ENCODE measurements at places on chromosomes 5 and 9.

- no peak for DNase-seq
Observed at GRCh38 chr5:135541807-135542502, 6.2 kb upstream of the NEUROG1 start.

DNA sequence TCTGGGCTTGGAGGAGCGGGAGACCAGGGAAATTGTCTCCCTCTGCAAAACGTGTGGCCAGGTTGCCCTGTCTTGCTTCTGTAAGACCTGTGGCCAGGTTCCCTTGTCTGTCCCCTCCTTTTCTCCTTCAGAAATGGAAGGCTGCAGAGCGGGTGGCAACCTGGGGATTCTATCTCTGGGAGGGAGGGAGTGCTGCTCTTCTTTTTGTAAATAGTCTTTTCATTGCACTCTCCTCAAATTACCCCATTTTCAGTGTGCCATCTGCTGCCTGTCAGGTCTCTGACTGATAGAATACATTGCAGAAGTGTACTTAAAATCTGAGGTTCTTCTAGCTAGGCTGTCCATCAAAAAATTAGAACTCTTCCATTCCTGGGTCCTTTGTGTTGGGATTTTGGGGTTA is 126.0 kb downstream of the GABRB2 start:
- no peak for DNase-seq

- DNase-seq, result no peak
Observed at GRCh38 chr5:125026867-125027731, 280.7 kb upstream of the ZNF608 start.

DNA sequence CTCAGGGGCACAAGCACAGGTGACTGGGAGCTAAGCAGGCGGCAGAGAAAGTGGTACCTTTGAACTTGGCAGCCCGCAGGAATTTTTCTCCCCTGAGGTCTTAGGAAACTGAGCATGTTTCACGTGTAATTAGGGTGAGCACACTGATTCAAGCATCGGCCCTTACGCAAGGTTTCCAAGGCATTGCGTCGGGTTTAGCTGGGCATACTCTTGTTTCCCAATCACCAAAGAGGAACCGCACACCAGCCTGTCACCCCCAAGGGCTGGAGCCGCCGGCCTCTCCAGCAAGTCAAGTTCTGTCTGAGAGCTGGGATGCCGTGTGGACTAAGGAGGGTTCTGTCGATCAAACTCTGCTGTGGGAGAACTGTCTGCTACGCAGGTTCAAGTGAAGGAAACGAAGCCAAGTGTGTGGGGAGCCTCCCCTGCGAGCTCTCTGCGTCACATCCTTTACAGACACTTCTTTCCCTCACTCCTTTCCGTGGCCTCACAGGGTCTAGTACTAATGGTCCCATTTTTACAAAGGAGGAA is 53.0 kb downstream of the ERGIC1 start:
- no peak for DNase-seq

DNA sequence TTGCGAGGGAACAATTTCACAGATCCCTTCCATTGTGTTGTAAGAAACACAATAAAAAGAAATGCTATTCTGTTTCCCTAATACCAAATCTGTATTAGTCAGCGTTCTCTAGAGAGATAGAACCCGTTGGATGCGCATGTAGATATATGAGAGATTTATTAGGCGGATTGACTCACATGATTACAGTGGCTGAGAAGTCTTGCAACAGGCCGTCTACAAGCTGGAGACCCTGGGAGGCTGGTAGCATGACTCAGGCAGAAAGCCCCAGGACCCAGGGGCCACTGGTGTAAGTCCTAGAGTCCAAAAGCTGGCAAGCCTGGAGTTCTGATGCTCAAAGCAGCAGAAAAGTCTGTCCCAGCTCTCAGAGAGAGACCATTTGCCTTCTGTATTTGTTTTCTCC is 18.4 kb upstream of the IL17B start:
- no peak for DNase-seq

DNA sequence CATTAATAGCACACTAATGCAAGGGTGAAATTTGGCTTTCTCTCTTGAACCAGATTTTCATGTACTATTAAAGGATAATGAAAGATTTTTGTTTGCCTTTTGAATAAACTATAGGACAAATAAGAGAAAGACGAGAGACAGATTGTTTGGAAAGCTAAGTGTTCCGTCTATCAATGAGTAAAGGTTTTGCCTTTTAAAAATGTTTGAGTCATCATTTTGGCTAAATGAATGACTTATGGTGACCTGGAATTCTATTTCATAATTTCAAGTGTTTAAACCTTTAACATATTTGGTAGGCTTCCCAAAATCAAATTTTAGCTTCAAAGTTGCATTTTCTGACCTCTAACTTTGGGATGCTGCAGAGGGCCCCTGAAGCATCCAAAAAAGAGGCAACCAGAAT is 145.2 kb downstream of the SLC25A46 start:
- no peak for DNase-seq

- DNase-seq, result no peak
Observed at GRCh38 chr9:105154723-105155191, 89.7 kb upstream of the SLC44A1 start.

DNA sequence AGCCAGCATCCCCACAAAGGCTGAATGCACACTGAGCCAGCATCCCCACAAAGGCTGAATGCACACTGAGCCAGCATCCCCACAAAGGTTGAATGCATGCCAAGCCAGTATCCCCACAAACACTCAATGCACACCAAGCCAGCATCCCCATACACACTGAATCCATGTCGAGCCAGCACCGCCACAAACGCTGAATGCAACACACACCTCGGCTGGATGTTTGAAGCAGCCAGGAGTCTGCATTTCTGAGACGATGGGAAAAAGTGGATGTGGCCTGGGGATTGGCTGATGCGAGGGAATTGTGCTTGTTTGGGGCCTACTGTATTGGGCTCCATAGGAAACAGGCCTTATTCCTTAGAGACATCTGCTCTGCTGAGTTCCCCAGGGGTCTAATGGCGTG is 30.9 kb upstream of the CEP72 start:
- no peak for DNase-seq

- DNase-seq, result no peak
Observed at GRCh38 chr5:32233696-32234447, 59.8 kb upstream of the GOLPH3 start.

DNA sequence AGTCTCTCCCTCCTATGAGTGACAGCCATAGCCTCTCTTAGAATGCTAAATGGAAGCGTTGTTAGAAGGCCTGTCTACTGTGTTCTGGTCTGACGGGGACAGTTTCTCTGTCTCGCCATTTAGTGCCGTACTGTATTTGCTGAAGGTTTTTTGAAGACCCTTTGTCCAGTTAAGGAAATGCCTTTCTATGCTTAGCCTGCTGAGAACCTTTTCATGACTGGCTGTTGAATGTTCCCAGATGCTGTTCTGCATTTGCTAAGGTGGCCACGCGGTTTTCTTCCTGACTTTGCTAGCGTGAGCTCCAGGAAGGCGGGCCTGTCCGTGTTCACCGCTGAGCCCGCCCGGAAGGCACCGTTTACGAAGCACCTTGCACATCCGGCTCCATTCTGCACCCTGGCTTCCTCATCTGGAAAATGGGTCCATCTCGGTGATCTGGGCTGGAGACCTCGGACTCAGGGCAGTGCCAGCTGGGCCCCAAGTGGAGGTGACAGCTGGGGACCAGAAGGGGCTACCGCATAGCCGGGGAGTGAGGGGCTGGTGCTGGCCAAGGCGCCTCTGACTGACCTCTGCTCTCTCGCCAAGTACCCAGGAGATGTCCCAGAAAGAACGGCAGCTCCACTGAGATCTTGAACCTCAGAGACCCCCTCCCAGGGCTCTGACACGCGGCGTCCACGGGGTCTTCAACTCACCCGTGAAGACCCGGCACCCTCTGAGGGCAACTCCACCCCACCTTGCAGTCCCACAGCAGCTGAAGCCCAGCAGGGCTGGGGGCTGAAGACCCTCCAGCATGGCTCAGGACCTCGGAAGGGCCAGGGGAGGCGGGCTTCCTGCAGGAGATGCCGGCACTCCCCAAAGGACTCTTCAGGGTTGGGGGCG is 52.5 kb upstream of the NKD2 start:
- DNase-seq, result no peak

DNA sequence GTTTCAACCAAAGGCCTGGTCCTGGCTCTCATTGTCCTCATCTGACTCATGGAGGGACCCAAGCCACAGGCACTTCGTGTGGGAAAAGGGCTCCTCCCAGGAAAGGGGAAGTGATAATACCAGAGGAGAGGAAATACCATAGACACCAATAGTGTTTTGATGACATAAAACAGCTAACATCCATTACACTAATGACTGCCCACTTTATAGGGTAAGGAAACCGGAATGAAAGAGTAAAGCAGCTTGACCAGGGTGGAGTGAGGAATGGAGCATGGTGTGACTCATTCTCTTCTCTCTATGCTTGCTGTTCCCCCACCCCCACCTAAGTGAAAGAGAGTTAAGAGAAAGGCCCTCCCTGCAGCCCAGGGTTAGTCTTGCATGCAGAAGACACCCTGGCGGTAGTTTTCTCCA is 67.4 kb upstream of the HRH2 start:
- no peak for DNase-seq

DNA sequence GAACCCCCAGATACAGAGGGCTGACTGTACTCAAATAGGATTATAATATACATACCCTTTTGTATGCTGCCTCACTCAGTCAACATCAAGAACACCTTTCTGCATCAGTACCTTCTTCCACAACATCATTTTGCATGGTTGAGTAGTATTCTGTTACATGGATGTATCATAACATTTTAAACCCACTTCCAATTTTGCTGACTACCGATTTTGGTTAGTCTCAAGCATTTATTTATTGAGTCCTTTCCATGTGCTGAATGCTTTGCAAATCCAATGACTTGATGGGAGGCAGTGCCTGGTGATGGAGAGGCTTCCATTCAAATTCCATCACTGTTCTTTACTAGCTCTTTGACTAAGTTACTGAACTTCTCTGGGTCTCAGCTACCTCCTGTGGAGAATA is 182.0 kb upstream of the KLF4 start:
- no peak for DNase-seq

- no peak for DNase-seq
Observed at GRCh38 chr5:19322716-19323485, 665.1 kb downstream of the CDH18 start.

- DNase-seq, result no peak
Observed at GRCh38 chr5:160317434-160317833, 5.1 kb upstream of the CCNJL start.

DNA sequence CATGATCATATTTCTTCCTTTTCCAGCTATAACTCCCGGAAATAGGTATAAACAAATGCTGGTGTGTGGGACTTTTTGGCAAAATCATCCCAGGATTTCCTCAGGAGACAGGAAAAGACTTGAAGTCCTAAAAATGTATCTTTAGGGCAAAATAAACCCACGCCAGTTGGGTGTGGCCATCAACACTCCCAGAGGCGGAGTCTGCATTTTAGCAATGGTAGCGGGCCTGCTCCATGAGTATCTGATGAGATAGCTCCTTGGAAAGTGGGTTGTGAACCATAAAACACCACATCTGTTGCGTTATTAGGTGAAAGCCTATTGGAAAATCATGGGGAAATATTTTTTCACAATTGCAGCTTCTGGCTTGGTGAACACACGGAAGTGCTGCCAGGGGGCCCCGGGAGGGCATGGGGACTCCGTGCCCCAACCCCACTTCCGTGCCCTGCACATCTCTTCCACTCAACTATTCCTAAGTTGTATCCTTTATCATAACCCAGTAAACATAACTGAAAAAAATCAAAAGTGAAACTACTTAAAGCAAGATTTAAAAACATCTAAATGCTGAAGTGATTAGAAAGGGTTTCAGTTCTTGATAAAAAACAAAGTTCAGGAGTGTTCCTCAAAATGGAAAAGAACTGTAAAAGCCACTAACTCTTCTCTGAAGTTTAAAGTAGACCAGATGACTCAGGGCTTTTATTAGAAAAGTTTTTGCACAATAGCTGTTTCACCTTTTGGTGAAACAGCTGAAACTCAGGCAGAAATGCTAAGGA is 111.2 kb downstream of the LRRC70 start:
- no peak for DNase-seq

- no peak for DNase-seq
Observed at GRCh38 chr5:113065626-113066025, 89.0 kb downstream of the DCP2 start.

DNA sequence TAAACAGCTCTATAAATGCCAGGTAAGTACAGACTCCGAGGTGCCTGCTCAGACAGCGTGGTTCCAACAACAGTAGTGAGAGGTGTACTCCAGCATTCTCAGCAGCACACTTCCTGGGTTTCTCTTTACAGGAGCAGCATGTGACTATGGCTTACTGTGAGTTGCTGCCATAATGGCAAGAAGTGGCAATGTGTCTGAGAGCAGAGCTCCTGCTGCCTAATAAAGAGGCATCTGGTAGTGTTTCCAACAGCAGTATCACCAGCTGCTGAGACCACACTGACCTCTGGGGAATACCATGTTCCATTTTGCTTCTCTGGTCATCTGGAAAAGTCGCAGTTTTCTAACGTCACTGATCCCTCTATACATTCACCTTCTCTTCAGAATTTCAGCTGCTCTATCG is 398.2 kb downstream of the SLCO4C1 start:
- peak; percentile 6 for DNase-seq

GRCh38 chr5:18314192-18314778 is 680.0 kb downstream of the TAF11L14 start:
- no peak for DNase-seq

DNA sequence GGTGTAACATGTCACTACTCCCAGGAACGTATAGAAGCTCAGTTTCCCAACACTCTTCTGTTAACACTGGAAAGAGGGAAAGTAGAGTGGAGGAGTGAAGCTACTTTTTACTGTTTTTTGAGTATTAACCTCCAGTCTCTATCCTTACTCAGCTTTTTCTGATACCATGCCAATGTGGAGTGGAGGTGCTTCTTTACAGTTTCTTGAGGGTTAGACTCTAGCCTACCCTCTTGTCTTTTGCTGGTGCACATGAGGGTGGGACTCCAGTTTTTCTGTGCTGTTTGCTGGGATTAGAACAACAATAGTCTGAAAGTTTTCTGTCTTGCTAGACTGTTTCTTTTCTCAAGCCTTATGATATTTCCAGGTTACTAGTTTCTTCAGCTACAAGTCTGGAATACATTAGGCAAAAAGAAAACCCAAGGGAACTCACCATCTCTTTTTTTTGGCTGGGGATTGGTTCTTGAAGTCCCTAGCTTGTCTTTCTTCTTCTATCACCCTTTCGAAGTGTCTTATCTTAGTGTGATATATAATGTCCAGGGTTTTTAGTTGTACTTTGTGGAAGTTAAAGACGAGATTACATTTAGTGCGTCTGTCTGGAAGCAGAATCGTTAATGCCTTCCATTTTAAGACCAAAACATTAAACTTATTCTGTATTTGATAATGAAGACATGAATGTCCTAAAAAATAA is 35.9 kb downstream of the PRR16 start:
- no peak for DNase-seq

GRCh38 chr5:759781-760362 is 24.7 kb downstream of the ZDHHC11B start:
- no peak for DNase-seq

DNA sequence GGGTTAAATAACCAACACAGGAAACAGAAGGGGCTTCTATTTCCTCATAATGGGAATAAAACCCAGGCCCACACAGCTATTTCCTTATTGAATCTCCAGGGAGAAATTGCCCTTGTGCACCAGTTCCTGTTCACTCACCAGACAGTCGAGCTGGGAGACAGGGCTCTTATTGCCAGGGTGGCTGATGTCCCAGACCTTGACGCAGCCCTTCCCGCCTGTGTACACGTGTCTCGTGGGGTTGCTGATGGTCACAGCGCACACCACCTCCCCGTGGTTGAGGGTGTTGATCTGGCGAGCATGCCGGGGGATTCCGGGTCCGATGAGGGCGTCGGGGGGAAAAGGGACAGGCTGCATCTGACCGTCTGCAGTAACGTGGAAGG is 96.5 kb downstream of the TLE1 start:
- no peak for DNase-seq

- DNase-seq, result no peak
Observed at GRCh38 chr9:123440256-123440655, 84.3 kb downstream of the CRB2 start.

GRCh38 chr9:11577522-11577921 is 964.7 kb upstream of the PTPRD start:
- DNase-seq, result no peak

Data from NCI-H1436 treated with DMSO at 0.1 percent for 48 hours (cell line).